Natural killer cell treated with Interleukin-12 subunit alpha and Interleukin-12 subunit beta and Interleukin-15 and Interleukin-18, amount 100 ng/mL, for 72 hours (primary cell): ENCODE measurements at places on chromosomes 3 and 15.

DNA sequence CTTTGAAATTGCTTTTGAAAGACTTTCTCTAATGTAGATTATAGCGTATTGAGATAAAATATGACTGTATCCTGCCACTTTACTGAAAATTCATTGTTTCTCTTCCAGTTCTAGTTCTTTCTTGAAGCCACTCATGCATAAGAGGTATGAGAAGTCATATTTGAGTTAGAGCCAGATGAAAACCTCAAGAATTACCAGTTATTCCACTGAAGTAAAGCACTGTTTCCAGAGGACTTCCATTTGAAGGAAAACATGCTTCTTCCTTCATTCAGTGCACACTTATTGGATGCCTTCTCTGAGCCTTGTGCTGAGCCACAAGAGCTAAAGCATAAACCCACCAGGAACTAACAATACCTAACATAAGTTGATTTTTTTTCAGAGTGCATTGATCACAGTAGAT lies 513.4 kb downstream of the ZNF385D start:
- DNase-seq: no peak

DNA sequence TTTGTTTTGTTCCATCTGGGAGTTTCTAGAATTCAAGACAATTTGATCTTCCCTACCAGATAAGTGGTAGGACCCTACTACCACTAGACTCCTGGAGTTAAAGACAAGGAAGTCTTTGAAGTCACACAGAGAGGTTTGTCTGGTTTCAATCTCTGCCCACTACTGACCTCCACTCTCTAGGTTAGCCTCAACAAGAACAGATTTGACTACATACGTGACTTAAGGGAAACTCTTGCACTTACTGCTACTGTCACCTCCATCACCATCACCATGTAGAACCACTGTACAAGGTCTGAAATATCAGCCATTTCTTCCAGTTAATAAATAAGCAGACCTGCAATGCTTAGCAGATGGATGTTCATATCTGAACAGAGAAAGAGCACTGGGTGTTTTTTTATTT lies 148.3 kb upstream of the ARHGEF26 start:
- DNase-seq: no peak

- DNase-seq: no peak
These were observed at the start of gene LRRC15 for GRCh38 chr3:194369522-194370279. Gene LRRC15, minus strand, starts transcription at chr3:194369743. Its CDS starts 8,700 bp downstream, at chr3:194361043.

DNA sequence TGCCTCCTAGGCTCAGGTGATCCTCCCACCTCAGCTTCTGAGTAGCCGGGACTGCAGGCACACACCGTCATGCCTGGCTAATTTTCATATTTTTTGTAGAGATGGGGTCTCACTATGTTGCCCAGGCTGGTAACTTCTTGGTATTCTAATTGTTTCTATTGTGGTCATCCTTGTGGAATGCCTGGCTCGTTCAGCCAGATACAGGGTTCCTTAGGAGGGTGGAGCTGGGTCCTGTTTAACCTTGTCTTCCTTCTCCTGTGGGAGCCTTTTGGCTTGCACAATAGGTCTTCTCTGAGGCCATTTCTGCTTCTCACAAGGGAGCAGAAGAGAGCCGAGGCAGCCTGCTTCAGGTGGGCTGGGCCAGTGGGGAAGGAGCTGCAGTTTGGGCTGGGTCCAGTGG lies 15.7 kb downstream of the PLEKHO2 start:
- no peak for DNase-seq

DNA sequence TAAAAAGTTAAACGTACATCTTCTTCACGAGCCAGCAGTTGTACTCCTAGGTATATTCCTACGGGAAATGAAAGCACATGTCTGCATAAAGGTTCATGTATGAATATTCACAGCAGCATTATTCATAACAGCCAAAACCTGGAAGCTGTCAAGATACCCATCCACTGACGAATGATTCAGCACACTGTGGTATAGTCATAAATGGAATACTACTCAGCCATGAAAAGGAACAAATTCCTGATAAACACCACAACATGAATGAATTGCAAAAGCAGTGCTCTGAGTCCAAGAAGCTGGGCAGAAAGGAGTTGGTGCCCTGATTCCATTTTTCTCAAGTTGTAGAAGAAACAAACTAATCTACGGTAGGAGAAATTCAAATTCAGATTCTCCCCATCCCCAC lies 3.9 kb downstream of the TMEM43 start:
- DNase-seq: no peak
